ENCODE measurements at places on chromosomes 5 and 9.

DNA sequence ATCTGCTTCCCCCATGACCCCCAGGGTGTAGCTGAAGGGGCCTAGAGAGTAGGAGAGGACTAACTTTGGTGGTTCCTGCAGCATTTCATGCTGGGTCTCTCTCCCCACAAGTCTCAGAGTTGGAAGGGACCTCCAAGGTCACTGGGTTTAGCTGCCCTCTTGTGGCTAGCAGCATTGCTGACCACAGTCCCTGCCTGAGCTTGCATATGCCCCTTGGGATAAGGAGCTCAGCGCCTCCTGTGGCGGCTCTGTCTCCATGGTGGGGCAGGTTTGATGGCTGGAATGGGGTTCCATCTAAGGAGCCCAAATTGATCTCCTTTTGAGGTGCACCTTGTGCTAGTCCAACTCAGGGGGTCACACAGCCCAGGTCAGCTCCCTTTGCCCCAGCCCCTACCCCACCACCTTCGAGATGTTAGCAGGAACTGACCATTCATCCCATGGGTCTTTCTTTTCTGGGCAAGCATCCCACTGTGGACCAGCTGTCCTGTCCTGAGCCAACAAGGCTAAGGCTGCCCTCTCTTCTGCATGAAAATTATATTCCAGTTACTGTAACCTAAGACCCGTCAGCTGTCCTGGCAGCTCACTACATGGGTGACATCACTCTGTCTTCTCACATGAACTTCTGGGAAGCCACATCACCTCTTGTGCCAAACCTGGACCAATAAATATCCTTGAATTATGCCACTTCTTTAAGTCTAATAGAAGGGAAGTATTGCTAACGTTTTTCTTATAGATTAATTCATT is 196.2 kb downstream of the HSPA4 start:
- no peak for DNase-seq

DNA sequence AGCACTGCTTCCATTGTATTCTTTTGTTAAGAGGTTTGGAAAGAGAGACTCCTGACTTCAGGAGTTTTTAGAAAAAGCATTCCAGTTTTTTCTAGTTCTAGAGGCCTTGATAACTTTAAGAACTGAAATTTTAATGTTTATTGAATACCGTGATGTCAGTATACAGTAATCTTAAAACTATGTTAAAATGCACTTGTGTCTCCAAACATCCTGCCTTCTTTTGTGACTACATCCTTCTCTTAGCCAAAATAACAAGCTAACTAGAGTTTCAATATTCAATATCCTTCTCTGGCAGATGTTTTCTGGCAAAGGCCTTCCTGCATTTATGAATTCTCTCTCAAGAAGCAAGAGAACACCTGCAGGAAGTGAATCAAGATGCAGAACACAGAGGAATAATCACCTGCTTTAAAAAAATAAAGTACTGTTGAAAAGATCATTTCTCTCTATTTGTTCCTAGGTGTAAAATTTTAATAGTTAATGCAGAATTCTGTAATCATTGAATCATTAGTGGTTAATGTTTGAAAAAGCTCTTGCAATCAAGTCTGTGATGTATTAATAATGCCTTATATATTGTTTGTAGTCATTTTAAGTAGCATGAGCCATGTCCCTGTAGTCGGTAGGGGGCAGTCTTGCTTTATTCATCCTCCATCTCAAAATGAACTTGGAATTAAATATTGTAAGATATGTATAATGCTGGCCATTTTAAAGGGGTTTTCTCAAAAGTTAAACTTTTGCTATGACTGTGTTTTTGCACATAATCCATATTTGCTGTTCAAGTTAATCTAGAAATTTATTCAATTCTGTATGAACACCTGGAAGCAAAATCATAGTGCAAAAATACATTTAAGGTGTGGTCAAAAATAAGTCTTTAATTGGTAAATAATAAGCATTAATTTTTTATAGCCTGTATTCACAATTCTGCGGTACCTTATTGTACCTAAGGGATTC is 43.1 kb downstream of the NDFIP1 start:
- peak; percentile 73 for DNase-seq

GRCh38 chr5:33257807-33258429 is 182.8 kb upstream of the TARS1 start:
- DNase-seq: no peak

- no peak for DNase-seq
Measured at GRCh38 chr5:134275822-134276221, 49.9 kb upstream of the PPP2CA start.

GRCh38 chr5:43315263-43315662 is 2.1 kb upstream of the HMGCS1 start:
- DNase-seq: peak; percentile 58

GRCh38 chr5:123429993-123430392 is 6.8 kb upstream of the CEP120 start:
- DNase-seq: no peak

DNA sequence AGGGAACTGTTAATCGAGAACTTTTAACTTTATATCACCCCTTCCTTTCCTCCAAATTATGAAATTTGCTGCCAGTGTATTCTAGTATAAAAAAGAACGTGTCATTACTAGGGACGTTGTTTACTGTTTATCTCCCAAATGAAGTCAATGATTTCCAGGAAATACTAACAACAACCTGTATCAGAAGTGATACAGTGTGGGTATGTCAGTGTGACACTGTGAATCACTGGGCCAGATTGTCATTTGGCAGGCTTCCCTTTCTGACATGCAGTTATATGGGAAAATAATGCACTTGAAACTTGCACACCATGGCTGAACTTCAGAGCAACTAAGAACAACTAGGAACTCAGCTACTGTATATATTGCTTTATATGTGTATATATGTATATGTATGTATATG is 12.6 kb downstream of the ZNF462 start:
- no peak for DNase-seq

GRCh38 chr5:158458086-158458485 is 599.1 kb upstream of the CLINT1 start:
- DNase-seq: no peak

DNA sequence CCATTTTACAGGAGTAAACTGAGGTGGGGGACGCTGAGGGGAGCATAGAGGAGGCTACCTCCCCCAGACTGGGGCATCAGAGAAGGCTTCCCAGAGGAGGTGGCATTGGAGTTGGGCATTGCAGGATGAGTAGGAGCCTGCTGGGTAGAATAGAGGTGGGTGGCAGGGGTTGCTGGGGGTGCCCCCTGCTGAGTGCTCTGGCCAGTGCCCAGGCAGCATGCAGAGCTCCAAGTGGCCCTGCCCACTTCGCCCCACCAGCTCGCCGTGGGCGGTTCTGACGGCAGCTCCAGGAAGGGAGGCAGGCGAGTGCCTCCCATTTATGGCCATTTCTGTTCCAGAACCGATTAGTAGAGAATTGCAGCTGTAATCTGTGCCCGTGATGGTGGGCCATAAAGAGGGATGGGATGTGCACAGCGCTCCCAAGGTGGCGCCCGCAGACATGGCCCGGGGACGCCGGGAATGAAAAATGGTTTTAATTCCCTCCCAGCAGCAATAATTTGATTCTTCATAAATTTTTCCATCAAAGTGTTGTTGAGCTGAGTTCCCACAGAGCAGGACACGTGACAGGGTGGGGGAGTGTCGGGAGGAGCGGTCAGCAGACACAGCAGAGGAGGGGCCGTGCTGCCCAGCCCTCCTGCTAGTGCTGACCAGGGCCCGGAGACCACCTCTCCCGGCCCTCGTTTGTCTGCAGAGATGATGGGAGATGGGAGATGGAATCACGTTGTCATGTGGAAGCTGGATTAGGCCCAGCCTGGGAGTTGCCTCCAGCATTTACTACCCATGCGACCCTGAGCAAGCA is 75.5 kb downstream of the LMX1B start:
- DNase-seq: no peak

- DNase-seq: no peak
Measured at GRCh38 chr5:33223563-33224284, 217.0 kb upstream of the TARS1 start.

DNA sequence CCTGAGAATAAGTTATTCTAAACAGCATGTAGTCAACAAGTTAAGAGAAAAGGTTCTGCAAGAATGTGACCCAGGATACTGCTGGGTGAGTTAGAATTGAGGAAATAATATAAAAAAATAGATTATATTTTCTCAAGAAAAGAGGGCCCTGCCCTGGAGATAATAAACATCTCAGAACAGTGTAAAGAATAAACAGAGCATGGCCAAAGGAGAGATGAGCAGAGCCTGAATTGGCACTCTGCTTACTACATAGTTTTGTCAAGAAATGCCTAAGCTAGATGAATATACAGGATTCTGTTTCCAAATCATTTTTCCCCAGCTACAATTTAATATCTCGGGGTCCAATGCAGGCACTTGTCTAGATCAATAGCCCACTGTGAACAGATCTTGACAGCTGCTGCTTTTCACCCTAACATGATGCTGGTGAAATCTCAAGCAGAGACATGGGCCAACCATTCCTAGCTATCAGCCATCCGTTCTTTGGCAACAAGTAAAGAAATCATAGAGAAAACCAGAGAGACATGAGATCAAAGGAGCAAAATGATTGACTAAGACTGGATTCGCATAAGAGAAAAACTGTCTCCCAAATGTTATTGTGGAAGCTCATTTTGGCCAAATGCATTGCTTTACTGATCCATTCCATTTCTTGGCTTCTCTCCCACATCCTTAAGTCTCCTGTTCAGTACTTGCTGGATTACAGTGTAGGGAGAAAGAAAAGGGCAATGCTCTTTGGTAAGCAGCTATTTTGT is 173.2 kb downstream of the PRELID2 start:
- DNase-seq: no peak

Measured in CD4-positive, alpha-beta T cell treated with Interleukin-2 at 100 ng/mL for 4 hours (primary cell).